Activated B cell treated with CpG ODN at 0.5 μM for 24 hours (primary cell): ENCODE measurements at places on chromosomes 1 and 21. TPM values are rescaled to one million over a fixed set of nuclear protein-coding genes. Genes with fewer than 3 reads are reported as not detected.

OR2G6 gene
- total RNA-seq, result 0.59 and 1.00 TPM in 2 replicates

RHD gene
- total RNA-seq, result not detected in 2 replicates

LYSMD1 gene
- 4.9 and 5.4 TPM in 2 replicates for total RNA-seq

CA6 gene
- total RNA-seq, result not detected in 2 replicates

NUF2 gene
- 1.1 and 1.2 TPM in 2 replicates for total RNA-seq

FAM163A gene
- total RNA-seq, result not detected in 2 replicates

PRKAB2 gene
- total RNA-seq, result 9.8 and 10.5 TPM in 2 replicates

SLC44A3 gene
- not detected in 2 replicates for total RNA-seq

ACOT11 gene
- total RNA-seq, result 0.10 and 0.16 TPM in 2 replicates

SRRM1 gene
- total RNA-seq, result 214 and 220 TPM in 2 replicates

ZZZ3 gene
- 49.1 and 61.4 TPM in 2 replicates for total RNA-seq

PROK1 gene
- total RNA-seq, result not detected in 2 replicates

- no peaks in the 10 kb centered on the region for H3K4me1 ChIP-seq
- no peaks in the 10 kb centered on the region for H3K27me3 ChIP-seq
- H3K27ac ChIP-seq, result no peak overlapping the region
- H3K4me3 ChIP-seq, result no peak overlapping the region
- H3K36me3 ChIP-seq, result no peaks in the 10 kb centered on the region
These were observed 355.2 kb downstream of the PBX1 start for GRCh38 chr1:164914208-164914607.

DNA sequence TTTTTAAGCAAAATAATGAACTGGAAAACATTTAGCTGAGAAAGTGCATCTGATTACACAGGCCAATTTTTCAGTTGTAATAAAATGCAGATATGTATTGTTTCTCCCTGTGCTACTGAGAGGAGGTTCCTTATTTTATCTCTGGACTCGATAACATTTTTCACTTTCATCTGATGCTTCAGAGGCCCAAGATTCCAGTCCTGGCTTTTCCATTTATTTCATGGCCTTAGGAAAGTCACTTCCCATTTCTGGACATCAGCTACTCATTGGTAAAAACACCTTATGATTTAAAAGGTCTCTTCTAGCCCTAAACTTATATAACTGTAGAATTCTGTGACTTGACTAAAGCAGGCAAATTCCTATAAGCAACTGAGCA, 203.5 kb downstream of the HHAT start:
- no peaks in the 10 kb centered on the region for H3K36me3 ChIP-seq
- H3K27ac ChIP-seq, result no peak overlapping the region
- no peaks in the 10 kb centered on the region for H3K27me3 ChIP-seq
- no peaks in the 10 kb centered on the region for H3K4me1 ChIP-seq

GRCh38 chr21:33608559-33608958, 20.1 kb upstream of the DONSON start:
- no peak for DNase-seq
- H3K4me3 ChIP-seq, result no peak overlapping the region
- no peaks in the 10 kb centered on the region for H3K4me1 ChIP-seq
- no peak overlapping the region for H3K27ac ChIP-seq

DNA sequence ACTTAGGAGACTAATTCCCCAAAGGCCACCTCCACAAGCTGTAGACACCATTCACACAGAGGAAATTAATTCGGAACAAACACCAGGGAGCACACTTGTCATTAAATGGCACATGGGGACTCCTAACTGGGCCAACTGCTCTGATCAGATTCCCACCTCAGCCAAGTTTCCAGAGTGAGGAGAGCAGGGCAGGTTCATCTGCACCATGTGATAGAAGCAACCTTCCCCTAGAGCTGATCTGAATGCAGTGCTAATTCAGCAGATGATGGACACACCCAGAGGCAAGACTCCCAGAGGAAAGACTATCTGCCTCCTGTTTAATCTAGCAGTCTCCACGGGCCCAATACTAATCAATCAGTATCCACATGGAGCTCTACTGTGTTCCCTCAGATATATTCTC, 147.0 kb downstream of the VAV3 start:
- H3K4me1 ChIP-seq, result peaks cover 64% of the 10 kb centered on the region
- DNase-seq, result no peak
- H3K27ac ChIP-seq, result no peak overlapping the region
- H3K27me3 ChIP-seq, result no peaks in the 10 kb centered on the region

GRCh38 chr1:205669341-205670149, 10.8 kb downstream of the SLC45A3 start:
- H3K36me3 ChIP-seq, result no peaks in the 10 kb centered on the region
- H3K27me3 ChIP-seq, result no peaks in the 10 kb centered on the region
- H3K4me3 ChIP-seq, result peak overlapping the region; percentile 80
- peak overlapping the region; percentile 93 for H3K27ac ChIP-seq

GRCh38 chr1:233135833-233136232, 159.7 kb downstream of the PCNX2 start:
- H3K27me3 ChIP-seq, result no peaks in the 10 kb centered on the region
- H3K27ac ChIP-seq, result no peak overlapping the region
- DNase-seq, result no peak
- no peak overlapping the region for H3K4me3 ChIP-seq

DNA sequence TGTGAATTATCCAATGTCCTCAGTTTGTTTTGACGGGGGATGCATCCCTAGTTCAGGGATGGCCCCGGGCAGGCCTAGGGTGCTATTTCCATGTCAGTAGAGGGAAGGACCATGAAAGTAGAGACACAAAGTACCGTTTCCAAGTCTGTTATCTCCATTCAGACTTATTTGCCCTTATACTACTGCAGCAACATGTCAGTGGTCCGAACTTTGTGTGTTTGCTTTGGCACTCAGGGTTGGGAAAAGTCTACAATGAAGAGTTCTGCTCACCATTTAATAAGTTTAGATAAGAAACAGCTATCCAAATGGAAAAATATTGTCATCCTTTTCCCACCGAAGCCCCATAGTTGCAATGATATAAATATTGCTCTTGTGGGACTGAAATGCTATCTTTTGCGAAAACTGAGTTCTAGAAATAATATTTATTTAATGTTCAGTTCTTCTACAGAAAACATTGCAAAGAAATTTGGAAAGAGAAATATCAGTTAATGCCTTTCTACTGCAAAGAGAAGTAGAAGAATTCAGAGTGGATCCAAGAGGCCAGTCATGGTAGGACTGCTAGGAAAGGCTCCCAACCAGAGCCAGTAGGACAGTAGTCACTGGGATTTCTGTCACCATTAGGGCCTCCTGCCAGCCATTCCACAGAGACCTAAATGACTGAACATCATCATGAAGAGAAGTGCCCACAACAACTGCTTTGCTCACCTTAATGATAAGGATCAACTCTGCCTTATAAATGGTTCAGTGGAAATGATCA, 11.5 kb upstream of the AGT start:
- peaks cover 10% of the 10 kb centered on the region for H3K27me3 ChIP-seq
- no peak for DNase-seq
- H3K27ac ChIP-seq, result no peak overlapping the region
- H3K4me1 ChIP-seq, result no peaks in the 10 kb centered on the region

- no peaks in the 10 kb centered on the region for H3K27me3 ChIP-seq
- H3K36me3 ChIP-seq, result no peaks in the 10 kb centered on the region
- H3K4me1 ChIP-seq, result peaks cover 24% of the 10 kb centered on the region
- no peak for DNase-seq
- no peak overlapping the region for H3K4me3 ChIP-seq
These were observed 4.9 kb downstream of the NHLH1 start for GRCh38 chr1:160371756-160372155.

- no peaks in the 10 kb centered on the region for H3K4me1 ChIP-seq
- peaks cover 12% of the 10 kb centered on the region for H3K27me3 ChIP-seq
- no peak overlapping the region for H3K27ac ChIP-seq
- H3K36me3 ChIP-seq, result no peaks in the 10 kb centered on the region
- no peak for DNase-seq
These were observed 22.8 kb upstream of the TSPEAR start for GRCh38 chr21:44734026-44734745.

GRCh38 chr1:243271996-243272395, 16.2 kb downstream of the SDCCAG8 start:
- DNase-seq, result no peak
- no peak overlapping the region for H3K4me3 ChIP-seq
- H3K36me3 ChIP-seq, result peaks cover 49% of the 10 kb centered on the region
- H3K27me3 ChIP-seq, result no peaks in the 10 kb centered on the region

- DNase-seq, result no peak
- H3K4me1 ChIP-seq, result peaks cover 14% of the 10 kb centered on the region
- H3K4me3 ChIP-seq, result no peak overlapping the region
- H3K36me3 ChIP-seq, result no peaks in the 10 kb centered on the region
- H3K27ac ChIP-seq, result no peak overlapping the region
- H3K27me3 ChIP-seq, result peaks cover 11% of the 10 kb centered on the region
These were observed 24.2 kb downstream of the KCNN3 start for GRCh38 chr1:154845879-154846278.

- no peaks in the 10 kb centered on the region for H3K4me1 ChIP-seq
- H3K27ac ChIP-seq, result no peak overlapping the region
- H3K27me3 ChIP-seq, result no peaks in the 10 kb centered on the region
- DNase-seq, result no peak
These were observed 80.5 kb downstream of the FGGY start for GRCh38 chr1:59377350-59377904.

DNA sequence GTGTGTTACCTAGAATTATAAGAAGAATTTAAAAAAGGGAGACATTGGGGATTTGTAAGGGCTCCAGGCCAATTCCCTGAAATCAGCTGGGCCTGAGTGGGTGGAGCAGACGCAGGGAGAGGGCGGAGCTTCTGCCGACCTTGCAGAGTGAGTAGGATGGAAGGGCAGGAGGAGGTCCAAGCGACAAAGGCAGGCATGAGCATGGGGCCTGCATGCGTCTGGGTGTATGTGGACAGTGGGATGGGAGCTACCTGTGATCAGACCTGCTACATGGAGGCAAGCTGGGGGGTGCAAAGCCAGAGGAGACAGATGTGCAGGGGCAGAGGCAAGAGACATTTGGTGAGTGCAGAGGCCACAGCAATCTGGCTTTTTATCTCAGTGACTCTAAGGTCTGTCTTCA, 105.3 kb upstream of the OLIG2 start:
- no peaks in the 10 kb centered on the region for H3K36me3 ChIP-seq
- DNase-seq, result no peak
- peaks cover 25% of the 10 kb centered on the region for H3K27me3 ChIP-seq
- H3K27ac ChIP-seq, result no peak overlapping the region
- H3K4me3 ChIP-seq, result no peak overlapping the region

DNA sequence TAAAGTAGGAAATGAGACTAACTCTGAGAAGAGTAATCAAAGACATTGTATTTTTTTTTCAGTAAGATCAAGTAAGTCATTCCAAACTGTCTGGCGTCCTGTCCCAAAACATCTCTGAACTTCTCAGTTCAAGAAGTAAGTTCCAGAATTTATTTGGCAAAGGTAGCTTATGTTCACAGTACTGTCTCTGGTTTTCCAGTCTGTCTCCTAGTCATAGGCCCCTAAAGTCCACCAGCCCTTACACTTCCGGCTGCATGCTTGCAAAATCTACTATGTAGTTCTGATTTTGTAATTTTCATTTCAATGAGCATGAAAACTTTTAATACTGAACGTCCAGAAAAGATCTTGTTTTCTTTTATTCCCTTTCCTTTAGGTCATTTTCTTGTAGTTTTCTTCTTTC, 61.4 kb upstream of the S1PR1 start:
- no peak for DNase-seq
- no peak overlapping the region for H3K27ac ChIP-seq
- H3K4me3 ChIP-seq, result no peak overlapping the region
- H3K36me3 ChIP-seq, result no peaks in the 10 kb centered on the region
- no peaks in the 10 kb centered on the region for H3K27me3 ChIP-seq

- no peak overlapping the region for H3K27ac ChIP-seq
- peaks cover 3% of the 10 kb centered on the region for H3K27me3 ChIP-seq
- H3K4me3 ChIP-seq, result no peak overlapping the region
- H3K36me3 ChIP-seq, result no peaks in the 10 kb centered on the region
These were observed 22.9 kb upstream of the LMO4 start for GRCh38 chr1:87305762-87306161.

- peaks cover 40% of the 10 kb centered on the region for H3K36me3 ChIP-seq
- peak overlapping the region; percentile 83 for H3K27ac ChIP-seq
- H3K4me3 ChIP-seq, result peak overlapping the region; percentile 83
- peak; percentile 69 for DNase-seq
These were observed 877 bp downstream of the IRF2BP2 start for GRCh38 chr1:234608911-234609690.

GRCh38 chr1:172394811-172395210, 25.7 kb upstream of the C1orf105 start:
- peak overlapping the region; percentile 78 for H3K4me3 ChIP-seq
- H3K36me3 ChIP-seq, result no peaks in the 10 kb centered on the region
- no peaks in the 10 kb centered on the region for H3K27me3 ChIP-seq
- peaks cover 98% of the 10 kb centered on the region for H3K4me1 ChIP-seq
- H3K27ac ChIP-seq, result peak overlapping the region; percentile 99

GRCh38 chr1:92862605-92863004, 30.8 kb downstream of the RPL5 start:
- H3K4me1 ChIP-seq, result peaks cover 8% of the 10 kb centered on the region
- H3K27ac ChIP-seq, result no peak overlapping the region
- no peaks in the 10 kb centered on the region for H3K27me3 ChIP-seq
- H3K36me3 ChIP-seq, result peaks cover 18% of the 10 kb centered on the region
- no peak for DNase-seq

- H3K27me3 ChIP-seq, result no peaks in the 10 kb centered on the region
- no peak overlapping the region for H3K4me3 ChIP-seq
- peaks cover 26% of the 10 kb centered on the region for H3K4me1 ChIP-seq
- H3K27ac ChIP-seq, result no peak overlapping the region
These were observed 11.2 kb upstream of the IFNAR1 start for GRCh38 chr21:33313611-33314010.

- H3K27ac ChIP-seq, result no peak overlapping the region
- no peak for DNase-seq
- H3K27me3 ChIP-seq, result no peaks in the 10 kb centered on the region
- peaks cover 16% of the 10 kb centered on the region for H3K4me1 ChIP-seq
These were observed 242.9 kb downstream of the GRIK1 start for GRCh38 chr21:29696937-29697336.

- DNase-seq, result no peak
- H3K27ac ChIP-seq, result no peak overlapping the region
- H3K36me3 ChIP-seq, result no peaks in the 10 kb centered on the region
These were observed 64.3 kb upstream of the RAVER2 start for GRCh38 chr1:64680599-64680998.

DNA sequence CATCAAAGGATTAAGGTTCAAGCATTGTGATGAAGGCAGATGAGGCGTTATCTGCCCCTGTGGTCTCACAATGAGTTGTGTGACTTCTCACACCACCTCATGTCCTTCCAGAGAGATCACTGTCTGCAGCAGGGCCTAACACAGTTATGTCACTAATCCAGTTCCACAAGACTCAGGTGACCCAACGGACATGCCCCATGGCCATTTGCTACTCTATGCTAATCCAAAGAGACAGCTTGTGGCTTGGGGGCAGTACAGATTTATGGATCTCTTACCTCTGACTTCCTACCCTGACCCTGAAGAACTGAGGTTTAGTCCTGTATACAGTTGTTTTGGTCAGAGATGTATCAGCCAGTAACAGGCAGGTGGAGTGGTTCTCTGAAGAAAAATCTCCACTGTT, 147.1 kb downstream of the GLUL start:
- H3K36me3 ChIP-seq, result no peaks in the 10 kb centered on the region
- H3K27me3 ChIP-seq, result peaks cover 21% of the 10 kb centered on the region
- DNase-seq, result no peak
- no peak overlapping the region for H3K27ac ChIP-seq
- H3K4me1 ChIP-seq, result no peaks in the 10 kb centered on the region
- no peak overlapping the region for H3K4me3 ChIP-seq
